Activated CD4-positive, alpha-beta T cell treated with anti-CD3 and anti-CD28 coated beads, Interleukin-2, amount 50 U/mL, for 48 hours (primary cell): ENCODE measurements at places on chromosomes 16 and 17.

- no peak for DNase-seq
Measured at GRCh38 chr17:71460943-71461342, 659.9 kb upstream of the SOX9 start.

- DNase-seq, result no peak
Measured at GRCh38 chr16:15958703-15959348, 9.4 kb downstream of the ABCC1 start.

DNA sequence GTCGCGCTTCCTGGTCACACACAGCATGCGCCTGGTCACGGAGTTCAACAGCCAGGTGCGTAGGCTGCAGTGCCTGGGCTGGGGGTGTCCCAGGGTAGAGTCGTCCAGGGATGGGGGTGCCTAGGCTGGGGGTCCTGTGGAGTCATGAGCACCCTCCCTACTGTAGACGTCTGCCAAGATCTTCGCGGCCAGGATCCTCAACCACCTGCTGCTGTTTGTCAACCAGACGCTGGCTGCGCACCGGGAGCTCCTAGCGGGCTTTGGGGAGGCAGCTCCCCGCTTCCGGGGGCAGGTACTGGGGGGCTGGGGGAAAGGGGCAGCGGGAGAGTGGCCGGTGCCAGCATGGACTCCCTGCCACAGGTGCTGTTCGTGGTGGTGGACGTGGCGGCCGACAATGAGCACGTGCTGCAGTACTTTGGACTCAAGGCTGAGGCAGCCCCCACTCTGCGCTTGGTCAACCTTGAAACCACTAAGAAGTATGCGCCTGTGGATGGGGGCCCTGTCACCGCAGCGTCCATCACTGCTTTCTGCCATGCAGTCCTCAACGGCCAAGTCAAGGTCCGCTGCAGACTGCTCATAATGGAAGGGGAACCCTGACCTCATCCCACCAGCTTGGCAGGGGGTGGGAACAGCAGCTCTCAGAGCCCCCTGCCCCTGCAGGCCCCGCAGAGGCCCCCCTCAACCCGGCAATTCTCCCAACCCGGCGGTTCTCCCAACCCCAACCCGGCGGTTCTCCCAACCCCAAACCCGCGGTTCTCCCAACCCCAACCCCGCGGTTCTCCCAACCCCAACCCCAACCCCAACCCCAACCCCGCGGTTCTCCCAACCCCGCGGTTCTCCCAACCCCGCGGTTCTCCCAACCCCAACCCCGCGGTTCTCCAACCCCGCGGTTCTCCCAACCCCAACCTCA, 2.4 kb downstream of the PDIA2 start:
- DNase-seq, result no peak

- DNase-seq, result no peak
Measured at GRCh38 chr16:11685844-11686618, 17.8 kb downstream of the SNN start.
